ENCODE measurements at places on chromosomes 5 and 9.

DNA sequence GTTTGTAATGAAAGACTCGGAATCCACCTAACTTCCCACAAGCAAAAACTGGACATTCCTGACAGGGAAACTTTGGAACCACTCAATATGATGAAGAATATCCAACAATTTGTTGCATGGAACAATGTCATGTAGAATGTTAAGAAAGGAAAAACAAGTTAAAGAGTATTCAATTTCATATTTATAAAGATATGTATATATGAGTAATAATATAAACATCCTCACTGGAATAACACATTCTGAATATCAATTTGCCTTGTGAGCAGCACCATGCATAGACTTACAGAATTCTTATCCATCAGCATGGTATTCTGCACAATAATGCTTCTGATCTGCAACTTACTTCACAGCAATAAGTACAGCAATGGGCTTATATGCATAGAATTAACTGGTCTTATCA lies 650.3 kb downstream of the SEMA5A start:
- no peak for DNase-seq

DNA sequence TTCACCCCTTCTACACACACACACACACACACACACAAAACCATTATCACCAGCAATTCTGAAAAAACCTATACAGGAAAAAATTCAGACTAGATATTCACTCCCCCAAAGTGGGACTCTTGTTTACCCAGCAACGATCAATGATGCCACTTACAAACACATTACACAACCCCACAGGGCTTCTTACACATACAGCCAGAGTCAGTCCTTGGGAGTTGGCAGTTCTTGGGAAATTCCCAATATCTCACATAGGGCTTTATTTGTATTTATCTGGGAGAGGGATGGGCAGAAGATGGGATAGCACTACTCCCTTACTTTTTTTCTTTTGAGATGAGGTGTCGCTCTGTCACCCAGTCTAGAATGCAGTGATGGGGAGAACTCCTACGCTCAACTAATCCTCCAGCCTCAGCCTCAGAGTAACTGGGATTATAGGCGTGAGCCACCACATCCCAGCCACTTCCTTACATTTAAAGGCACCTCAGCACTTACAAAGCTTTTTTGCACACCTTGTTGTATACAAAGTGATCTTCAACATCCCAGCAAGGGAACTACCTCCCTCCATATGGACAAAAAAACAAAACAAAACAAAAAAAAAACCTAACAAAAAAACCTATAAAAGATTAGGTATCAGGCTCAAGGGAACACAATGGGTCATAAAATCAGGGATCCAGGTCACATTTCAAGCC lies 168.4 kb downstream of the TSSK1B start:
- DNase-seq: no peak

- peak; percentile 18 for DNase-seq
These were observed 37.8 kb upstream of the SPDL1 start for GRCh38 chr5:169545762-169546161.

DNA sequence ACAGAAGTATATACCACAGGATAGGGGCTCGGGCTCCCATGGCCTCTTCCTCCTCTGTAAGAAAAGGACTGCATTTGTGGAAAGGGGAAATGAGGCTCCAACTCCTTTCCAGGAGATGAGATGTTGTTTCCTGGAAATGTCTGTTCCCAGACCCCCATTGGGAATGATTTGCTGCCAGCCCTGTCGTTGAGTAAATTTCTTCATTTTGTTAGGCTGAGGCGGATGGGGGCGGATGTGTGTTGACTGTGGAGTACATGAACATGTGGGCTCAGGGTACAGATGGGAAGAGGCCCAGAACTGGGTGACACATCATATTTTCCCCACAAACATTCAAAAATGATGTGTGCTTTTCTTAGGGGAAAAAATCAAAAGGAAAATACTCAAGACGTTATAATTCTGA lies 28.8 kb upstream of the TNFAIP8 start:
- DNase-seq: no peak

- DNase-seq: no peak
These were observed 134.1 kb downstream of the TRPM6 start for GRCh38 chr9:74753650-74754049.

GRCh38 chr5:115184770-115185169 lies 15.1 kb upstream of the TRIM36 start:
- DNase-seq: no peak

- DNase-seq: no peak
These were observed 73.0 kb upstream of the PRSS3 start for GRCh38 chr9:33722359-33722675.

GRCh38 chr5:78720997-78721396 lies 72.4 kb upstream of the LHFPL2 start:
- no peak for DNase-seq

GRCh38 chr5:145521066-145521465 lies 314.1 kb downstream of the PRELID2 start:
- DNase-seq: no peak

- DNase-seq: no peak
These were observed 74.0 kb downstream of the WDR41 start for GRCh38 chr5:77418162-77418561.

DNA sequence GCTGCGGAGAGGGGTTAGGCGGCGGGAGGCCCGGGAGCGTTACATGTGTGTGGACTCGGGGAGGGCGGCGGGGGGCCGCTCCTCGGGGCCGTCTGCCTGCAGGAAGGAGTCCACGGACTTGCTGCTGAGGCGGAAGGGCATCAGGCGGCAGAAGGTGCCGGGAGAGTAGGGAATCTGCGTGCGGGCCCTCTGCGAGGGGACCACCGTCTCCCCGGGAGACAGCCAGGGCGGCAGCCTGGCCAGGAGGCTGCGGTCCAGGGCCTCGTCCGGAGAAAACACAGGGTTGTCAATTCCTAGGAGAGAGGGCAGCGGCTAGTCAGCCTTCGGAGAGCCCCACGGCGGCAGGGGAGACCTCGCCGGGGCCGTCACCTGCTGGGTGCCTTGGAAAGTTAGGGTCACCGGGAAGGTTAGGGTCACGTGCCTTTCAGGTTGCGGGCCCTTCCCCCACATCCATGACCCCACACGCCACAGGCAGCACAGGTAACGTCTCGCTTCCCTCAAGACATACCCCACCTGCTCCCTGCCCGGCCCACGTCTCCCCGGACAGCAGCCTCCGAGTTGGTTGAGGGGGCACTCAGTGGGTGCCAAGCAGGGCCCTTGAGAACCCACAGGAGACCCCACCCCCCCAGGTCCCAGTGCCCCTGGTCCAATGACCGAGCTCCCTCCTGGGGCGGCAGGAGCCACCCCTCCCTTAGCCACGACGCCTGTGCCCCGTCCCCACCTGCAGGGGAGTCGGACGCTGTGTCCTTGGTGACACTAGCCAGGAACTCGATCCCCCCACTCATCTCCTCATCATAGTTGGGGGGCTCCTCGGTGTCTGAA lies 32.1 kb downstream of the EXOC3 start:
- no peak for DNase-seq

DNA sequence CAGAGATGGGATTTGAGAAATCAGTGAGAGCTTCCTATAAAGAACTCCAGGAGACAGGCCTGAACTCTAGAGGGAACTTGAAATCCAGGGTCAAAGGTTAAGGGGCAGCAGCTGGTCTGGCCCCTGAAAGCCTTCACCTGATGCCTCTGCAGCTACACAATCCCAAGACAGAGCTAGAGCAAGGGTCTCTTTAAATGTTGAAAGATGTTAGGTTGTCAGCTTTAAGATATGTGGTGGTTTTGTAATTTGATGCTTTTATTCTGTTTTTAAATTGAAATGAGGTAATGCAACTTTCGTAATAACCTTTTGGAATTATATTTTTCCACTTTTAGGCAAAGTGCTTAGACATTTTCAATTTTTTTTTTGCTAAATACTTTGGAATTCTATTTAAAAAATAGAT lies 2.4 kb downstream of the SOWAHA start:
- no peak for DNase-seq

GRCh38 chr5:157539503-157540022 lies 36.0 kb downstream of the ADAM19 start:
- DNase-seq: no peak

Measured in astrocyte of the spinal cord (primary cell).